Stimulated activated CD8-positive, alpha-beta memory T cell treated with anti-CD3 and anti-CD28 coated beads, Interleukin-15, amount 100 ng/mL, for 24 hours (primary cell): ENCODE measurements at places on chromosomes 5 and 9.

DNA sequence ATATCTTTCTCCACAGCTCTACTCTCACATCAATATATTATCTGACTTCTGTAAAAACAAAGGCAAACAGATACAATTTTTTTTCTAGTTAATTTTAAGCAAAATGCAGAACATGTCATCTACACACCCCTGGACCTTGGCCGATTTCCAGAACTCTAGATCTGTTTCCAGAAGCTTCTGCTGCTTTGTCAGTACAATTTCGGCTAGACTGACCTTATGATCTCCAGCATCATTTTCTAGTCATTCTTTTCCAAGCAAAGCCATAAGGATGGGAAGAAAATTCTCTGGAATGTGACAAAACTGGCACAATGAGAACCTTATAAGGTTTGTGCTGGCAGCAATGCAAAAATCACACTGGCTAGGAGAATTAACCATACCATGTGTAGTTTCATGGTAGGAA lies 132.8 kb upstream of the MPDZ start:
- no peak for DNase-seq

- DNase-seq = no peak
Observed at GRCh38 chr5:68628082-68628814, 412.7 kb downstream of the PIK3R1 start.

DNA sequence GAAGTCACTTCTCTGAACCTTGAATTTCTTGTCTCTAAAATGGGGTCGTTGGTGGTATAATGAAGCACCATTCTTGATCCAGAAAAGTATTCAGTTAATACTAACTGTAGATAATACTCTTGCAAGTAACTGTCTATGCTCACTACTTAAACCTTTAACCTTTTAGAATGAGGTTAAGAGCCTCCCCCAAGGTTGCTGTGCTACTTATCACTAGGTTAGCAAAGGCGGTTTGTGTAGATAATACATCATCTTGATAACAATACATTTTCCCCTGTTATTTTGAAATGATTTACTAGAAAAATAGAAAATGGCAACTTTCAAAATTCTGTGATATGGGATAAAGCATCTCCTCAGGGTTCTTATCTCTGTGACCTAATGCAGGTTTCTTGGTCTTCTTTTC lies 12.6 kb downstream of the MAP3K1 start:
- no peak for DNase-seq

- DNase-seq = no peak
Observed at GRCh38 chr5:160833806-160834205, 18.2 kb downstream of the ATP10B start.

- no peak for DNase-seq
Observed at GRCh38 chr5:68445257-68446069, 229.9 kb downstream of the PIK3R1 start.

DNA sequence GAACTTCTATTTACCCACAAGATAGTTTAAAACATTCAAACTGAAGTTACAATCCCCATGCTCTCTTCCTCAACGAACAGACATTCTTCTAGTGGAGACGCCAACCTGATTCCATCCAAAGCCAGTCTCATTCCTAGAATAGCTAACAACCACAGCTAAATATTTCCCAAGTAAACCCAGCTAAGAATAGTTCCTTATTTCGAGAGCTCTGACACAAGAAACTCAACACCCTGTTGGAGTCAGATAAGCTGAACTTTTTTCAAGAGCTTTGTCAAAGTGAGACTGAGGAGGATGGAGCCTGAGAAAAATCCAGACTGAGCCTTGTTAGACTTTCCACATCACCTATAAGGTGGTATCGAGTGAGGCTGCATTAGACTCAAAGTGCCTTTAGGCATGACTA lies 56.7 kb upstream of the RPS23 start:
- DNase-seq = no peak

- DNase-seq = no peak
Observed at GRCh38 chr5:174706997-174707572, 17.3 kb upstream of the MSX2 start.

DNA sequence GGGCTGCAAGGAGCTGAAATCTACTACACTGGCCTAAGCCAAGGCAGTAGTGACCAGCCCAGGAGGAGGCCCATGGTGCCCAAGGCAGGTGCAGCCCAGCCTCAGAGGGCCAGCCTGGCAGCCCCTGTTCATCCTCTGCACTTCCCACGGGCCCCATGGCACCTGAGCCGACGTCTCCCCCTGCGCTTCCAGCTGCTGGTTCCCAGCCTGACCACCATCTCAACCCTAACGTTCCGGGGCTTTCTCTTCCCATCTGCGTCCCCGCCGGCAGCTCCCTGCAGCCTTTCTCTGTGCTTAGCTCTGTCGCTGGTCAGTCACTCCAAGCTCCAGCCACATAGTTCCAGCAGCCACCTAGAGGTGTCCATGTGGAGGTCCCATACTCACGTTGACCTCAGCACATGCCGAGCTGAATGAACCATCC lies 105.5 kb upstream of the LMX1B start:
- no peak for DNase-seq

DNA sequence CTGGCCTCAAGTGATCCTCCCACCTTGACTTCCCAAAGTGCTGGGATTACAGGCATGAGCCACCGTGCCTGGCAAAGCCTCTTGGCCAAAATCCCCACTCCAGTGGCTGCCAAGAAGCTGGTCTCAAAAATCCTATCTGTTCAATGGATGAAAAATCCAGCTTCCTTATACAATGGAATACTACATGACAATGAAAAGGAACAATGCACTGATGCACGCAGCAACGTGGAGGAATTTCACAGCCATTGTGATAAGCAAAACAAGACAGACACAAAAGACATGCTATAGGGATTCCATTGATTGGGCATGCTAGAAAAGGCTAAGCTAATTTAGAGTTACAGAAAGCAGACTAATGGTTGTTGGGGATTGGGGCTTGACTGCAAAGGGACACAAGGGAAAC lies 13.1 kb upstream of the SFXN1 start:
- DNase-seq = no peak

DNA sequence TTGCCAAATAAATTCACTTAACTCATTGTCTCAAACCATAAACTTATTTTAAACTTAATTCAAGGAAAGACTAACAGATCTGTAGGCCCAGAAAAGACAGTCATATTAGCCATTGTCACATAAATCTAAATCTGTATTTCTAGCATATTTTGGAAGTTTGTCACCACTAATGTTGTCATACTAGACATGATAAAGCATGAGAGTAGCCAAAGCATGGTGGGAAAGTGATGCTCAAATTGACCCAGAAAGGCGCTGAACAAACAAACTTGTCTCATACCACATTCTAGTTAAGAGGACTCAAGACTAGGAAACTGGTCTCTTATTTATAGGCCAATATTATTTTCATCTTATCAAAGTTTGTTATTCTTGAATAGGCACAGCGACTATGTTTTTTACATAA lies 99.4 kb downstream of the VCAN start:
- no peak for DNase-seq

GRCh38 chr5:168295574-168296201 lies 4.2 kb downstream of the WWC1 start:
- no peak for DNase-seq

DNA sequence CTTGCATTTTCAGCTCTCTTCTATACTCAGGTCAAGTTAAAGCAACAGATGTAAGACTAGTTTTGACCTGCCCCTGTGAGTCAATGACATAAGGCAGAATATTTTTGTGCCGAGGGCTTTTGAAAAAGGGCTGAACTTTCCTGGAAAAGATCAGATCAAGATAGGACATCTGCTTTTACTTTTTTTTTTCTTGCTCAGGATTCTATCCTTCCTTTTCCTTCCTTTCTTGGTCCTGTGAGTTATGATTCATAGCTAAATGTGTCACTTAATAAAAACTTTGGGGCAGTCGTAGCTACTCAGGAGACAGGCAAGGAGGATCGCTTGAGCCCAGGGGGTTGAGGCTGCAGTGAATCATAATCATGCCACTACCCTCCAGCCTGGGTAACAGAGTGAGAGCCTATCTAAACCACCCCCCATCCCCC lies 84.3 kb upstream of the BRINP1 start:
- DNase-seq = no peak

DNA sequence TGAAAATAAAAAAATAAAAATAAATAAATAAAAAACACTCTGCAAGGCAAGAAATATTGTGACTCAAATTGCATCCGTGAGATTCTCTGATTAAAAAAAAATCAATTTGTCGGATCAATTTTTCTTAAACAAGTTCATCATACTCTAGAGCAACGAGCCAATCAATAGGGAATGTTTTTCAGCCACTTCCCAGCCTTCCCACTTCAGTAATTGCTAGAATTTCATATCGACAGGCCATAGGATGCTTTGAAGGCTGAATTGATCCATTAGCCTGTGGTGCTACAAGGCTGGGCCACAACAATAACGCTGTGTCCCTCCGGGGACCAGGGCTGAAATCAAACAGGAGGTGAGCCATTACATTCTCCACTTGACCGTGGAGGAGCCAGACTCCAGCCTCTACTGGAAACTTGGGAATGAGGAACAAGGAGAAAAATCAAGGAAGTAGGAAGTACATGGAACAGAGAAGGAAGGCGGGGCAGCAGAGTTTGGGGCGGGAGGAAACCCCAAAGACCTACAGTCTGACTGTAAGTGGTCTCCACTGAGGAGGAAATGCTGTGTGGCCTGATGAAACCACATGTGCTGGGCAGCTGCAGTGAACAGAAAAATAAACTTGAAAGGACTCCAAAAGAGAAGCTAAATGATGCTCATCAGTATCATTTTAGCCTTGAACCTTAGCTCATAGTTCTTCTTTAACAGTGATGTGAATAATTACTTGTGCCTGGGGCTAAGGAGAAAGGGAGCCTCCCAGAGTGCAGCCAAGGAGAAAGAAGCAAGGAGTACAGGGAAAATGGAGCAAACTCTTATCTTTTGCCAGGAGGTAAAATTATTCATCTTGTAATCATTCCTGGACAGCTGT lies 308.6 kb downstream of the TLE1 start:
- DNase-seq = no peak

GRCh38 chr9:127680846-127681245 lies 25.9 kb upstream of the CFAP157 start:
- no peak for DNase-seq

DNA sequence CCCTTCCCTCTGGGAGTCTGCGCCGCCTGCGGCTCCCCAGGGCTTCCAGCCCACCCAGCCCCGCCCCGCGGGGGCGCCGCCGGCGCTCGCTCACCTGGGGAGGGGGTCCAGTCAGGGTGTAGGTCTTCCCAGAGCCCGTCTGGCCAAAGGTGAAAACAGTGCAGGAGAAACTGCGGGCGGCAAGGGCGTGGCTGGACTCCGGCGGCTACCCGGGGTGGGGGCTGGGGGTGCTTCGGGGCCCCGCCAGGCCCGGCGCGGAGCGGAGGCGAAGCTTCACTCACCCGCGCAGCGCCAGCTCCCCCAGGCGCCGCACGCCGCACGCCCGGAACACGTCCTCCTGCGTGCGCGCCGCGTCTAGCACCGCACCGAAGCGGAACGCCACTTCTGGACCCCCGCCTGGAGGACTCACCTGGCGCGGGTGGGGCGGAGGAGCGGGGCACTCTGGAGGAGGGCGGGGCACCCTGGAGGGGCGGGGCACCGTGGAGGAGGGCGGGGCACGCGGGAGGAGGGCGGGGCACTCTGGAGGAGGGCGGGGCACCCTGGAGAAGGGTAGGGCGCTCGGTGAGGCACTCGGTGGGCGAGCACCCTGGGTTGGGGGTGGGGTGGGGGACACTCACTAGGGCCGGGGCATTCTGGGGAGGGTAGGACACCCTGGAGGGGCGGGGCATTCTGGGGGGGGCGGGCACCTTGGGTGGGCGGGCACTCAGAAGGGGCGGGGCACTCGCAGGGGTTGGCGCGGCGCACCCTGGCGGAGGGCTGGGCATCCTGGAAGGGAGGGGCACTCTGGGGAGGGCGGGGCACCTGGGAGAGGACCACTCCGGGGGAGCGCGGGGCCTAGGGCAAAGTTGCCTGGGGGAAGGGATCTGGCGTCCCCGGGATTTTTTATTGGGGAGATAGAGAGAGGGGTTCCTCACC lies 814 bp downstream of the KIF12 start:
- no peak for DNase-seq

- no peak for DNase-seq
Observed at GRCh38 chr9:34651876-34652601, at the start of gene IL11RA. Gene IL11RA, plus strand, starts transcription at chr9:34652185. Its CDS starts 3,033 bp downstream, at chr9:34655218.

GRCh38 chr5:59666440-59667068 lies 227.0 kb downstream of the PDE4D start:
- DNase-seq = no peak

DNA sequence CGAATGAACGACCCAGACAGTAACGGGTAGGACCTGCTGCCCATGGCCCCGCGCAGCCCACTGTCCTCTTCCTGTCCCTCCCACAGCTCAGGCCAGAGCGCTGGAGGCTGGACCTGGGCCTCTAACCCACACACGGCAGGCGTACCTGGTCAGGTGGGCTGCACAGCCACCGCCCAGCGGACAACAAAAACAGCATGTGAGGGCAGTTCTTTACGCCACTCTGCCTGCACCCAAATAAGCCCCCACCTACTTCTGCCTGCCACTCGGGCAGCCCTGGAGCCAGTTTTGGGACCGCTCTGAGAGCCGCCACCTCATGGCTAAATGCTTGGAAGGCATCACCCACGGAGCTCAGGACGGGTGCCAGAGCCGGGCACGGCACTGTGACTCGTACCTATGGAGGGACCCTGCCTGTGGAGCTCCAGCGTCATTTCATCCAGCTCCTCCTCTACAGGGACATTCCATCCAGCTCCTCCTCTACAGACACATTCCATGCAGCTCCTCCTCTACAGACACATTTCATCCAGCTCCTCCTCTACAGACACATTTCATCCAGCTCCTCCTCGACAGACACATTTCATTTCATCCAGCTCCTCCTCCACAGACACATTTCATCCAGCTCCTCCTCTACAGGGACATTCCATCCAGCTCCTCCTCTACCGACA lies 18.9 kb downstream of the CLPTM1L start:
- DNase-seq = no peak
